ENCODE measurements at places on chromosomes 4 and X.

GRCh38 chrX:6238576-6238975 lies 9.9 kb upstream of the NLGN4X start:
- no peak for DNase-seq

DNA sequence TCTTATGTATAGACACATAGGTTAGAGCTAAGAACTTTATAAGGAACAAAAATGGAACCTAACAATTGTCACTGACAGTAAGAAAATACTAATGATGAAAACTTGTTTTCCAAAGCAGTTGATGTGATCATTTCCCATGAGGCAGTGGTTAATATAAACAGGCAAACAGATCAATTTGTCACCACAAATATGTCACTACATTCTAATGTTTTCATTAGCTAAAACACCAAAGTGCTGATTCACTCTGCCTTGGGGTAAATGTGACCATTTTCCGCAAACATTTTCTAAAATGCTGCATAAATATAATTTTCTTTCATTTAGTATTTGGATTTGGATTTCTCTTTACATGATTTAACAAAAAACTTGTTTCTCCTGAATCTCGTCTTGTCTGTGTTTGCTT lies 408.9 kb upstream of the CTSO start:
- no peak for DNase-seq

- DNase-seq: no peak
These were observed 11.3 kb downstream of the FAM241A start for GRCh38 chr4:112156553-112156952.

DNA sequence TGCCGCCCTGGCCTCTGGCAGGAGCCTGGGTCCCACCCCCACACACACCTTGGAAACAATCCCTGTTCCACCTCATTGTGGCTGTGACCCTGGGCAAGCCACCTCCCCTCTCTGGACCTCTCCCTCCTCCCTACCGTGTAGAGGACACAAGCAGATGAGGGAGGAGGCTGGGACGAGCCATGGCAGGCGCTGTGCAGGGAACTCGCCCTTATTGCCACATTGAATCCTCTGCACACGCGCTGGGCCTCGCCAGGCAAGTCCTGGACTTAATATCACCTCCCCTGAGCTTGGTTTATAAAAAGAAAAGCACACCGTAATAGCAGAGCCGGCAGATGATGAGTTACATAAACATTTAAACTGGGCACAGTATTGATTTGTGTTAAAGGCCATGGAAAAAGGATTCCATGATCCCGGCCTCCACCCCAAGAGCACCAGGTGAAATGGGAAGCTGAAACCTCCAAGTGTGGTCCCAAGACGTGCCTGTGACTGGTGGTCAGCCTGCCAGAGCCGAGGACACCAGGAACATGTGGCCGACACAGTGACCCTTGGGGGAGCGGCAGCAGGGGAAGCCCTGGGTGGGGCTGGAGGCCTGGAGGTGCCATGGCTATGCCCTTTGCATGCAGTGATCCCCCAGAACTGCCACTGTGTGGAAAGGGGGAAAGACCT lies 81.1 kb downstream of the PPP2R2C start:
- DNase-seq: no peak

- no peak for DNase-seq
These were observed 294.2 kb downstream of the GRIA2 start for GRCh38 chr4:157514711-157515110.

- no peak for DNase-seq
These were observed 11.3 kb downstream of the GPC4 start for GRCh38 chrX:133403984-133404383.
